ENCODE measurements at places on chromosomes 13 and 19.

GRCh38 chr13:99654076-99654475 lies 152.8 kb downstream of the TM9SF2 start:
- DNase-seq = no peak

- no peak for DNase-seq
Measured at GRCh38 chr13:97125810-97126738, 96.1 kb upstream of the MBNL2 start.

DNA sequence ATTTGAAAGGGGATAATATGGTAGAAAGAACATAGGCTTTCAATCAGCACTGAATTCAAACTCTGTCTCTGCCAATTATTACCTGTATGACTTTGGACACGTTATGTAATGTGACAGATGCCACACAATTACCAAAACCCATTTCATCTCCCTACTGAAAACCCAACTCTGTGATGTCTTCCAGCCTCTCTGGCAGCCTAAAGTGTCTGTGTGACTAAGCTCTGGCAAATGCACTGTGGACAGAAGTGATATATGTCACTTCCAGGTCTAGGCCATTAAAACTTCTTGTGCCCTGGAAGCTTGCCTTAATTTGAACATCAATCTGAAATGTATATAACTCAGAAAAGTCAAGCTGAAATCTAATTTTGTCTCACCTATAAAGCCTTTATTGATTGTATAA lies 552.0 kb downstream of the RFC3 start:
- no peak for DNase-seq

GRCh38 chr19:19654441-19654840 lies 9.0 kb downstream of the ATP13A1 start:
- no peak for DNase-seq

DNA sequence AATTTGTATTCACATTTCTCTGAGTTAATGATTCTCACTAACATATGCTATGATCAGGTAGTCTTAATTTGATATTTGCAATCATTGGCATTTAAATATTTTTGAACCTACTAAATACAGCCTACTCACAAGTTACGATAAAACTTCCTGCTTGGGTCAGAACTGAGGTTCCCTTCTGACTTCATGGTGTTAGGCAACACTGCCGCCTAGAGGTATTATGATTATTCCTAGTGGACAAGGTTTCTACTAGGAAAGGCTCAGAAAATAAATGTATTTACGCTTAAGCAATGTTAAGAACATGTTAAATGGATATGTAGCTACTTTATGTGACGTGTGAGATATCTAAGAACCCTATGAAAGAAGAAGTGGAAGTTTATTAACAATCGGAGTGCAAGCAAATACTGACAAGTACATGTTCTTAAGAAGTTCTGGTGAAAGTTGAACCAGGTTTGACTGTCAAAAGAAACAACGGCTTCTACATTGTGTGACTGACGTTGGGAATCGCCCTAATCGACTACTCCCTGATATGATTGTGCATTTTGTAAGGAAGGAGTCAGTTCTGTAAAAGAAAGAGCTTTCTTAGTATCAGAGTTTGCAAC lies 1395.8 kb downstream of the SLITRK5 start:
- no peak for DNase-seq

DNA sequence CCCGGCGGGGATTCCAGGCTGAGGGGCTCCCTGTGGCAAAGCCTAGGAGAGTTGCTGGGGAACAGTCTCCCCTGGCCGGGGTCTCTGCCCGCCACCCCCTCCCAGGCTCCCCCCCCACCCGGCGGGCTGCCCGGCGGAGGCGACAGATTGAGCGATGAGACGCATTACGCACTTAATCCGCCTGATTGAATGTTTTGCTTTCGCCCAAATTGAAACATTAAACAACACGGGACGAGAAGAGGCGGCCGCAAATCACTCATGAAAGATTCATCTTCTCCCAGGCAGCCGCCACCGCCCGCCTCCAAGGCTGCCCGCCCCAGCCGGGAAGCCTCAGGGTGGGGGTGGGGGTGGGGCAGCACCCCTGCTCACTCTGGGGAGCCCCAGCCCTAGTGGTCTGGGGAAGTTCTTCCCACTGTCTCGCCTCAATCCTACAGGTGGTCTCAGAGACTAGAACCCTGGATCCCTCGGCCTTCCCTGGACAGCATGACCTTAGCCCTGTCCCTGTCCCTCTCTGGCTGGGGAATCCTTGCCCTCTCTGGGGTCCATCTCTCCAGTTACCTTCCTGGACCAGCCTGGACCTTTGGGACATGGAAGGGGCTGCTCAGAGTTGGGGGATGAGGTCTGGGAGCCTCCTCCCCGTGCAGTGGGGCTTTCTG lies 7.6 kb upstream of the ERFL start:
- DNase-seq = no peak

GRCh38 chr19:13260883-13261653 lies 110.9 kb downstream of the IER2 start:
- no peak for DNase-seq

DNA sequence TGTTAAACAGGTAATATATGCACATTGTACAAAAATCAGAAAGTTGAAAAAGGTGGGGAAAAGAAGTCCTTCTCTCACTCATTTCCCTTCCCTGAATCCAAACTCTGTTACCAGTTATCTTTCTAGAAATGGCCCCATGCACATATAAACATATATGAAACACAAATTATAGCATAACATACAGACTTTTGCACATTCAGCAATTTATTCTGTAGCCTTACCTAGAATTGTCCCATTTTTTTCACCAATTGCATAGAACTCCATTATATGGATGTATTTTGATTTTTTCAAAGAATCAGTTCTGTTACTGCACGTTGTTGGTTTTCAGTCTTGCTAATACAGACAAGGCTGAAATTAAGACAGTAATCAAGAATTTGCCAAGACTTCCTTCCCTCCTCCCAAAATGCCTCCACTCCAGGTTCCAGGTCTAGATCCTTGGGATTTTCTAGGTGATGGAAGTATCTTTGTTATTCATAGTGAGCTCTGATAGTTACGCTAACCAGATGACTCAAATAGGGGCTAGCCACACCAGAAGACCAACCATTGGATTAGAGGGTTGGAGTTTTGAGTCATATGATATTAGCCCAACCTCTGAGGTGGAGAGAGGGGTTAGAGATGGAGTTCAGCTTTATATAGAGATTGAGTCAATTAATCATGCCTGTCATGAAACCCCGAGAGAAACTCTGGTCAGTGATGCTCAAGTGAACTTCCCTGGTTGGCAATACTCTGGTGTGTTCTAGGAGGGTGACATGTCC lies 30.7 kb downstream of the GPR180 start:
- no peak for DNase-seq

DNA sequence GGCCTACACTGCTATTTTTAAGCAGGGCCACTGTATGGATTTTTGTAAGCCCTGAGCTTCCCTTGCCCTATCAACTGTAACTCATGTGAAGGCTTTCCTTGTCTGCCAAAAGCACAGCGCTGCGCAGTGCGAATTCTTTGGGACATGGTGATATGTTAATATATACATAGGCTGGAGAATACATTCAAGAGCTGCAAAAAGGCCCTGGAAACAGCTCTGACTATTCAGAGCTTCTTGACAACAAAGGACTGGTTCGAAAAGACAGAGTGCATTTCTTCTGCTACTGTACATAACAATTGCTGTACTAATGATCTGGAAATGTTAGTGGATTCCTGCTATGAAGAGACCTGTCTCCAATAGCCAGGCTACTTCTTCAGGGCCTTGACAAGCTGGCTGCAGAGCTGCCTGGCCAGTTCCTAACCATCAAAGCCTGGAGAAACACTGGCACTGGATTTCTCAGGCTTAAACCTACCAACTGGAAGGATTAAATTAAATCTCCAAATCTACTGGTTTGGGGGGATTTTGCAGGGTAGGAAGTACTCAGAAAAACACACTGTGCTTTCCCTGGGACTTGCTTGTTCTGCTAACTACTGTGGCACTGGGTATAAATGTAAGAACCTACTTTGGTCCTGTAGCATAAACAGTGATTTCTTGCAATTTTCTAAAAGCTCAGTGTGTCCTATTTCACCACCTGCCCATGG lies 246.9 kb downstream of the DNAJC15 start:
- no peak for DNase-seq

GRCh38 chr19:8257052-8257443 lies 47.9 kb downstream of the CERS4 start:
- DNase-seq = no peak

- no peak for DNase-seq
Measured at GRCh38 chr13:77345150-77345780, 18.4 kb upstream of the MYCBP2 start.

- DNase-seq = no peak
Measured at GRCh38 chr19:6674868-6675305, 4.9 kb upstream of the TNFSF14 start.

DNA sequence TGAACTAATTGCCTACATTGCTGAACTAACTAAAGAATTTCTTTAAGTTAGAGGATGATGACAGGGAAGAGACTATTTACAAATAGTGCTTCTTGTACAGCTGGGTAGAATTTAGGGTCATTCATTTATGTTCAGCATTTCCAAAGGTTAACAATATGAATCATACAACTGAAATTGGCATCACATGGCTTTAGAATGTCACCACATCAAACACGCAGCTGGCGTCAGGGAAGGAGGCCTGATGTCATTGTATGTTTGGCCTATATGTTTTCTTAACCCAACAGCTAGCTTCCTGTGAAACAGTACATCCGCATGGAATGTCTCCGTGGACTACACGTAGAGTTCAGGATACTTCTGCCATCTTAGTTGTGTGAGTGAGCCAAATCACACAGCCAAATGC lies 99.0 kb upstream of the TNFSF11 start:
- DNase-seq = no peak

- DNase-seq = no peak
Measured at GRCh38 chr19:18723871-18724377, 40.4 kb downstream of the CRTC1 start.

DNA sequence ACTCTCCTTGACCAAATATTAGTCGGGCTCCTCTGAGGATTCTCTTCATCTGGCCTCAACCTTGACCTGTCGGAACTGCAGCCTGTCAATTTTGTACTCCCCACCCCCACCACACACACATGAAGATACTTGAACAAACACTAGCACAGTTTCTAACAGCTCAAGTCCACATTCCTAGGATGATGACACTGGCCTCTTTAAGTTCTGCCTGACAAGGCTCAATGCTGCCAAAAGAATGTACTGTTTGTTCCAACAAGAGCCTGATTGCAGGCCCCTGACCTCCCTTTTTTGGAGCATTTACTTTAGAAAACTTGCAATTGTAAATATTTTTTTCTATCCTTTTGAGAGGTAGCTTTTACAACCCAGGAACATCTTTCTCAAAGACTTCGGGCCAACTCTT lies 169.2 kb upstream of the IRS2 start:
- DNase-seq = no peak

GRCh38 chr19:15129856-15130585 lies 22.8 kb downstream of the SYDE1 start:
- no peak for DNase-seq

- DNase-seq = no peak
Measured at GRCh38 chr13:26558987-26559386, 1.5 kb downstream of the WASF3 start.

DNA sequence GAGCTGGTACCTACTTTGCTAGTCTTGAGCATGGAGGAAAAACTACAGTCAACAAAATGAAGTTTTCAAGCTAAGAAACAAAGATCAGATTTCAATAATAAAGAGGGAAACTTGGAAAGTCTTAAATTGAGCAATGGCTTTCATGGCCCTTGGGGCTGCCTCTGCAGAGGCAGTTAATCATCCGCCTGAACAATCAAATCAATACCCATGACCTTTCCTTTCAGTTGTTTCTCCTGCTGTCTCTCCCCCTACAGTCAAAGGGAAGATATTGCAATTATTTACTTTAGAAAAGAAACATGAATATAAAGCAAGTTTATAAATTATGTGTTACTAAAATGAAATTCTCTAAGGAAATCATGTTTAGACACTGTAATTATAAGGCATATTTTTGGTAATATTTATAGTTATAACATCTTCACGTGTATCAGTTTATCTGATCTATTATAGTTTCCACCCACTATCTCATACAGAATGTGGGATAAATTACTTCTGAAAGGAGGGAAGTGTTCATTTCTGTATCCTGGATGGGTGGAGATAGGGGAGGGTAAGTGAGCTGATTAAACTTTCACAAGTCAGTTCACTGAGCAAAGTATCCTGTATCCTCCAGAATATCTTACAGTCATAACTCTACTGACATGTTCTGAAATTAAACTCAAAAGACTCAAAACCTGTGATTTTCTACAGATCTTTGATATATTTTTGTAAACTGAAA lies 72.4 kb upstream of the TSC22D1 start:
- no peak for DNase-seq

GRCh38 chr19:52943884-52944643 lies 18.6 kb downstream of the ZNF816 start:
- DNase-seq = no peak

GRCh38 chr13:112672651-112673284 lies 17.1 kb upstream of the ATP11A start:
- no peak for DNase-seq

DNA sequence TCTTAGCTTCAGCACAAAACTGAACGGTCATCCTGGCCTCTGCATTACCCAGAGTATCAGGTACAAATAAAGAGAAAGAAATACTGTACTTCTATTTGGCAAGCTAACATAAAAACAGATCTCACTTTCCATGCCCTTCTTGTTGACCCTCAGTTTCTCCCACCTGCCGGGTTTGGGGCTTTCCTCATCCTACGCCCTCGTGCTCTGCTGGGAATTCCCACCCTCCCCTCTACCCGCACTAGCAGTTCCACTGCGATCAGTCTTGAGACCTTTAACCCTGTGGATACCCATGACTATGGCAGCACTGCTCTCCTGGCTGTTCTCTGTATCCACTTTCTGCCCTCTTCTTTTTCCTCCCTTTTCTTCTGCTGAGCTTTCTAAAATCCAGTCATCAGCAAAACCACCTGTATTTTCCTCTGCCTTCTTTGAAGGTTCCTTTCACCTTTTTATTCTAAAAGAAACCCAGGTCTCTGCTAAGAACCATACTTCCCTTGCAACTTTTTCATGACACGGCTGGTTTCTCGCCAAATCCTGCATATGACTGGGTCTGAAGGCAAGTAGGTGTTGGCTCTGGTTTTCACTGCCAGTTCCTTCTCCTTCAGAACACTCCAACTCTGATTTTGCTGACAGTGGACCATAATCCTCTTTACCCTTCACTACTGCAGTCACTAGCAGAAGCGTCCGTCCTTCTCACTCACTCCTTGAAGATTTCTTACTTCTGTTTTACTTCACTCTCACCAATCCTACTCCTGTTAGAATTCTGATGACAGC lies 99.4 kb downstream of the MIPEP start:
- DNase-seq = no peak

GRCh38 chr13:50401049-50401505 lies 385.8 kb downstream of the KCNRG start:
- DNase-seq = no peak

- no peak for DNase-seq
Measured at GRCh38 chr13:29456419-29456818, 139.1 kb downstream of the SLC7A1 start.

Measured in mesothelial cell of epicardium (in vitro differentiated cells).